ENCODE measurements at places on chromosomes 13 and 19.
A peak's percentile ranks its signal among the peaks of the same experiment; 100 is the strongest.

GRCh38 chr19:48381178-48381950, 10.0 kb downstream of the KDELR1 start:
- no peak for DNase-seq

GRCh38 chr19:40216013-40216776, 2.0 kb downstream of the TTC9B start:
- no peak for DNase-seq

- DNase-seq, result no peak
Measured at GRCh38 chr13:26853323-26853722, 92.7 kb upstream of the GPR12 start.

- no peak for DNase-seq
Measured at GRCh38 chr19:947090-947706, 21.4 kb downstream of the ARID3A start.

- DNase-seq, result no peak
Measured at GRCh38 chr13:59451236-59451635, 712.5 kb downstream of the DIAPH3 start.

DNA sequence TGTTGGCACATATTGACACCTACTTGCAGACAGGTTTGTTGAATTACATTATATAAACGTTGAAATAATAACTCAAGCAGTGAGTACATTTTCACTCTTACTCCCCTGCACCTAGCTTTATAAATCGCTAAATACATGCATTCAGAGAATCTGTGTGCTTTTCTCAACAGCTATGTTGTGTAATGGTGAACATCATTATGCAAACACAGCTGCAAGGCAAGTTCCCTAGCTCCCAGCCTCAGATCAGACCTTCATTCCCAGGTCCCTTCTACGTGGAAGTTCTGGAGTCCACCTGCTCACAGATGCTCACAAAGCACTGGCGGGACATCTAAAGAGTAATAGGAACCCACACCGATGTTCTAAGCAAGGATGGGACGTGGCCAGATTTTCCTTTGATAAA, 86.8 kb upstream of the PEG3 start:
- no peak for DNase-seq

DNA sequence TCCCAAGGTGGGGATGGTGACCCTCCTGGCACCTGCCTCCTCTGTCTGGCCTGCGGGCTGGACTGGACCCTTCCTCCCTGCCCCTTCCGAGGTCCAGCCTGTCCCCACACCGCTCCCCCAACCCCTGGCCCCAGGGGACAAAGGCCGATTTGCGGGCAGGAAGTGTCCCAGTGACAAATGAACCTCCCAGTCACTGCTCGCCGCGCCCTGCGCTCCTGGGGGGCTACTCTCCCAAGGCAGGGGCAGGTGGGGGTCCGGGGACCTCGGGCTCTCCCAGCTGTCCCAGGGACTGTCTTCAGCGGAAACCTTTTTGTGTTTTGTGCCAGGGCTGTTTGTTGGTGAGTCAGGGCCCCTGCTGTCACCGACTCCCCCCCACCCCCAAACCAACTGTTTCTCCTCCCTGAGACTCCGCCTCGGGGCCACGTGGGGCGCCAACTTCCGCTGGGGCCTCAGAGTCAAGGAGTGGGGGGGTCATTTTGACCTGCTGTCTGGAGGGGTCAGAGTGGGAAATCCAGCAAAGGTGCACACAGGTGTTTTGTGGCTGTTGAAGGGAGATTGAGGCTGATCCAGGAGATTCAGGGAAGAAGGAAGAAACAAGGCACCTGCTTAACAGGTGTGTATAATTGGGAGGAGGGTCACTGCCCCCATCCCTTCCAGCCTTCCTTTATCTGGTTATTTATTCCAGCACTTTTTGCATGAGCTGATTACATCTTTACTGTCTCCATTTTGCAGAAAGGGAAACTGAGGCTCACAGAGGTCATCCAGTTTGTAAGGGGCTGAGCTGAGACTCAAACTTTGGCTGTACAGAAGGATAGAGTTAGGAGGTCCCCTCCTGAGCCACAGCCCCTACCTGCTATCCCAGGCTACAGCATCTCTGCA, 831 bp downstream of the PGPEP1 start:
- peak; percentile 52 for DNase-seq

GRCh38 chr19:30386551-30387143, 14.5 kb downstream of the ZNF536 start:
- DNase-seq, result no peak

- no peak for DNase-seq
Measured at GRCh38 chr13:25276748-25277147, 10.5 kb downstream of the MTMR6 start.

- DNase-seq, result no peak
Measured at GRCh38 chr13:39957868-39958677, 302.6 kb downstream of the COG6 start.

- DNase-seq, result no peak
Measured at GRCh38 chr13:105247830-105248229, 1287.6 kb downstream of the EFNB2 start.

- no peak for DNase-seq
Measured at GRCh38 chr19:6088602-6089049, 21.7 kb downstream of the RFX2 start.

DNA sequence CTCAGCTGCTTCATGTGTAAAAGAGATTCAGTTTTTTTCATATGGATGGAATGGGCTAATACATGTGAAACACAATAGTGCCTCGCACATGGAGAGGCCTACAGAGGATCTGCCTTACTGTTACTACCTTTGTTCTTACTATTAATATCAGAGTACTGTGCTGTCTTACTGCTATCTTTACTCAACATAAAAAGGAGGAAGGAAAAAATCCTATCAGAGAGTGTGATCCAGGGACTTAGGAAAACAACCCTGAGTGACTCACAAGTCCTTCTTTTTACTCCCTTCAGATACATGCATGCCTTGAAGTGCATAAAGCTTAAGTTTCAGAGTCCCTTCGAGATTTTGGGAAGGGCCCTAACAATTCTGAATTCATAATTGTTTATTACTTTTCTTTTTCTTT, 136.8 kb downstream of the TBC1D4 start:
- no peak for DNase-seq

DNA sequence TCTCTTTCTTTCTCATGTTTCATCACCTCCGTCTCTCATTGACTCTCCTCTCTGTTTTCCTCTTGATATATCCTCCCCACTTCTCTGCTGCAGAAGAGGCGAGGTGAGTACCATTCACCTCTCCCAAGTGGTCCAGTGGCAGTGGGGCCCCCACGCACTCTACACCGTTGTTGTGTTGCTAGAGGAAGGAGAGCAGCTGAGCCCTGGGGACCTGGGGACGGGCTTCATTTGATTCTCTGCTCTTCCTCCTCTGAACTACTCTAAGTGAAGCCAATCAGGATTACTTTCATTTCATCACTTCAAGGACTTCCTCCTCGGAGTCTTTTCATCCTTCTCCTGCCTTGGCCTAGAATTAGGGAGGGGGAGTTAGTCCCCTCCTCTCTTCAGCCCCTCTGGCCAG, 64.6 kb downstream of the CCNE1 start:
- no peak for DNase-seq

DNA sequence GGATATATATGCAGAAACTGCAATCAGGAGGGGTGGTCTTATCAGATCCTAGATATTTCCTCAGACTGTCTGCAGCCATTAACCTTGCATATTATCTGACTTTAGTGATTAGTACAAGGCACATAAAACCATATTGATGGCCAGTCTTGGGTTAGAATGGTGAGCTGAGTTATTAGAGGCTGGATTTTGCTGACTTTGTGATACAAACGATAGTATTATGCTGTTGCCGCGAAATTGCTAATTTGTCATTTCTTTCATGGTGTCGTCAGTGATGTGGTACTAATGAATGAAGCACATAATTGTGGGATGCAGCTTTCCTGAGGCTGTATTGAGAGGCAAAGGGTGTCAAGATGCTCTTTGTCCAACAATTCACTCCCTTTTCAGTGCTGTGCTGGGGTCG, 172.5 kb downstream of the TEX29 start:
- DNase-seq, result no peak

- DNase-seq, result no peak
Measured at GRCh38 chr13:29411481-29411880, 184.0 kb downstream of the SLC7A1 start.

DNA sequence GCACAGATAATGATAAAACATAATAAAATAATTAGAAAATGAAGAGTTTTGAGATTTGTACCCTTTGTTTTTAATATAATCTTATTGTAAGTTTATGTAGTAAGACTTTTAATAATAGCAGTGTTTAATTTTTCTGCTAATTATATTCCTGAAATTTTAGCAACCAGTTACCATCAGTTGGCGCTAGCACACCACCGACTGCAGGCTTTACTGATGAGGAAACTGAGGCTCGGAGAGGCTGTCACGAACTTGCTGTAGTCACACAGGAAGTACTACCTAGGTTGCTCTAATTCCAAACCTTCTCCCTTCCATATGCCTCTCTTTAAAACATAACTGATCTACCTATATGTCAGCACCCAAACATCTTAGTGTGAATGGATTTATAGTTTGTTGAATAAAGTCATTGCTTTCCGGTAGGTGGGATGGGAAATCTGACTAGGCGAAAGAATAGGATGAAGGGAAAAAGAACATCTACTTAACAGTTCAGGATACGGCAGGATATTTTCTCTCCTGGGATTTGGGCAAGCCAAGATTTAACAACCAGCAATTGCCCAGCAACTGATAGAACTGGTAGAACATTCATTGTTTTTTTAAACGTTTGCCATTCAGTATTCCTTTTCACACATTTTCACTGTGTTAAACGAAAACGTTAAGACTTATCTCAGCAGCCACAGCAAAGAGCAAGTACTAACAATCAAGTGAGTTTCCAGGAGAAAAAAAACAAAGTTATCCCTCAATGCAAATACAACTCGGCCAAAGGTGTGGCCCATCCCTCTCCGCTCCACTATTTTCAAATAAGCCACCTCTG, 822 bp upstream of the RFXAP start:
- no peak for DNase-seq

DNA sequence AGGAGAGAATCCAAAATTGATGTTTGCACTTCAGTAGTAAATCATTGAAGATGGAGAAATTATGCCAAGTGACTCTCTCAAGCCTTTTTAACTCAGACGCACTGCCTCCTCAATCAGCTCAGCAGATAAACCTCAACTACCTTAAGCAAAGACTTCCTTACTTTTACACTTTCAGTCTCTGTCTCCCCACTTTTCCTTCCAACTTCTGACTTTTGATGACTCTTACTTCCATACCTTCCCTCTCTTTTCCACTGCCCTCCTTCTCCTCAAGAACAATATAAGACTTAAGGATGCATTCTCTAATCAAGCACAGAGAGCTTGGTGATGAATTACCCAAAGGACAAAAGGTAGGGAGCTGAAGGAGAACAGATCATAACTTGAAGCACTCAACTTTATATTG, 4.8 kb upstream of the DACH1 start:
- DNase-seq, result no peak

- no peak for DNase-seq
Measured at GRCh38 chr19:324716-325115, 19.9 kb downstream of the MIER2 start.

GRCh38 chr13:108877300-108877699, 247.9 kb downstream of the MYO16 start:
- no peak for DNase-seq

DNA sequence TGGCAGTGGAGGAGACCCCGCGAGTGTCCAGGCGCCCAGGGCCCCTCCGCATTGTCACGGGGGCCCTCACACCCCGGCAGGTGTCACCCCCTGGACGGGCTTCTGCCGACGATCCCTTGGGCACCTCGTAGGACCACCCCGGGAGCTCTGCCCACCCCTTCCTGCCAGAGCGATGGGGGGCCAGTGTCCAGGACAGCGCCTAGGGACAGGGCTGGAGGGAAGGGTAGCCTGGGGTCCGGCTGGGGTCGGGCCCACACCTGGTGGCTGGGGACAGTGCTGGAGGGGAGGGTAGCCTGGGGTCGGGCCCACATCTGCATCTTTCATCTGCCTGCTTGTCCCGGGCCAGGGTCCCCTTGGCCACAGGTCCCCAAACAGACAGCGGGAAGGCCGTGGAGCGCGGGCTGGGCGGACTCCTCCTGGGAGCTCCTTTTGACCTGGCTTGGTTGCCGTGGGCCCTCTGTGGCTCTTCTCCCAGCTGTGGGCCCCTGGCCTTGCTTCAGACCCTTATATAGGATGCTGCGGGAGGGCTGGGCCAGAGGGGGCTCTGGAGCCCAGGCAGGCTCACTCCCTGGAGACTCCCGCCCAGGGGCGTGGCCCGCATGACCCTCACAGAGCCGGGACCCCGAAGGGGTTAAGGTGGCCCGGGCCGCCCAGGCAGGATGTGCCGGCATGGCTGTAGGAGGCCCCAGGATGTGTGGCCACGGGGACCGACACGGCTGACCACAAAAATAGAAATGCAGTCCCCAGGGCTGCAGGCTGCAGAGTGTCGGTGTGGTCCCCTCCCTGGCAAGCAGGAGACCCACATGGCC, 74.1 kb upstream of the MCF2L start:
- DNase-seq, result peak; percentile 87

- no peak for DNase-seq
Measured at GRCh38 chr19:2050349-2050990, 574 bp downstream of the MKNK2 start.

DNA sequence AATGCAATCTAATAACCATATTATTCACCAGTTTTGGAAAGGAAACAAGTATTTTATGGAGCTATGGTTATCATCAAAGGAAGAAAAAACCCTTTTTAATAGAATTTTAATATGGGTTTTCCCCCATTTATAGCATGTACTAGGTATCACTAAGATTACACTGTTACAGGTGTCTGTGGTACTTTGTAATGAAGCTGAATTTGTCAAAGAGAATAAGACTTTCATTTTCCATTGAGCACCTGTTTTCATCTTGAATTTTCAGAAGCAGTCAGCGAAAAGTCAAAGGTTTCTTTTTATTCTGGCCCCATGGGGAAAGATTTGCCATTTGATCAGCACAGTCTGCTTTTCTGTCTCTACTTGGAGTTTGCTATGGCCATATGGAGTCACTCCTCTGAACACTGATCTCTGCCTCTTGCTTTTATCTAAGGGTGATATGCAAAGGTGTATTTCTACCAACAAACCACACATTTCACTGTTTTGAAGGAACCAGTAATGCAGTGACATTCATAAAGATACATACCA, 590.0 kb downstream of the DCT start:
- no peak for DNase-seq

GRCh38 chr19:45508861-45509691, 1.8 kb downstream of the VASP start:
- DNase-seq, result peak; percentile 88

- DNase-seq, result no peak
Measured at GRCh38 chr13:110055089-110055488, 251.9 kb downstream of the COL4A1 start.

DNA sequence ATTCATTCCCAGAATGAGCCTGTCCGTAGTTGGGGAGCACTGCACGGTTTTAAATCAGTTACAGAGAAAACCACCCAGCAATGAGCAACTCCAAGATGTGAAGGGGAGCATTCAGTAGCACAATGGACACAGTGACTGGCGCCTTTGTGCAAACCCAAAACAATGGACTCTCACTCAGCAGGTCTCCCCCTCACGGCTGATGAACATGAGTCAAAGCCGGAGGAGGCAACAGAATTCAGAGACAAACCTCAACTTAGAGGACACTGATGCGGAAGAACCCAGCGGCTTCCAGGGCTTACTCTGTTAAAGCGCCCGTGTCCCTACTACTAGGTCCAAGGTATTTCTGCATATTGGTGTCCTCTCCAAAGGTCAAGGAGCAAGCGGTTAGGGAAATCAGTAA, 17.7 kb downstream of the PLEKHF1 start:
- DNase-seq, result no peak

GRCh38 chr13:106795847-106796246, 227.9 kb upstream of the ARGLU1 start:
- DNase-seq, result peak; percentile 38

- no peak for DNase-seq
Measured at GRCh38 chr13:99227331-99227900, 26.8 kb downstream of the UBAC2 start.
